Tibial nerve (tissue), 4 donors: ENCODE measurements at places on chromosomes 16 and 17. TPM values are rescaled to one million over a fixed set of nuclear protein-coding genes. Genes with fewer than 3 reads are reported as not detected.

The FADS6 gene
- total RNA-seq, result not detected

The TSNAXIP1 gene
- 3.6 TPM for total RNA-seq

The CDH13 gene
- total RNA-seq, result 4.1 TPM

- no peak for DNase-seq
These were observed 7.2 kb upstream of the IGFALS start for GRCh38 chr16:1800701-1801100.

GRCh38 chr16:82657239-82657638 lies 30.5 kb downstream of the CDH13 start:
- no peak for DNase-seq

GRCh38 chr17:30197416-30197815 lies 38.1 kb downstream of the SLC6A4 start:
- no peak for DNase-seq

DNA sequence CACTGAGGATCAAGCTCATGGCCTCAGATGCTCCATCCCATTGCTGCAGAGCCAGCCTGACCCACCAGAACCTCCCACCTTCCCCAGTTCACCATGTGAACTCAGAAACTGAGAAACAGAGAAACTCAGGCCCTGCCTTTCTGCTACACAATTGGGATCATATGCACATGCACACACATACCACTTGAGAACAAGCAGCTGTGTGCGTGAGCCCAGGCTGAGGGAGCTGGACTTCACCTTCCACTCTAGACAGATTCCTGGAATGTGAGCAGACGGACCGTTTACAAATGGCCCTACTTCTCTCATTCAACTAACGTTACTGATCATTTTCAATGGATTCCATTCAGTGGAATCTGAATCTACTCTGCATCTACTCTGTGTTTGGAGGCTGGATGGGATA lies 1.7 kb upstream of the SPEM2 start:
- DNase-seq, result no peak

DNA sequence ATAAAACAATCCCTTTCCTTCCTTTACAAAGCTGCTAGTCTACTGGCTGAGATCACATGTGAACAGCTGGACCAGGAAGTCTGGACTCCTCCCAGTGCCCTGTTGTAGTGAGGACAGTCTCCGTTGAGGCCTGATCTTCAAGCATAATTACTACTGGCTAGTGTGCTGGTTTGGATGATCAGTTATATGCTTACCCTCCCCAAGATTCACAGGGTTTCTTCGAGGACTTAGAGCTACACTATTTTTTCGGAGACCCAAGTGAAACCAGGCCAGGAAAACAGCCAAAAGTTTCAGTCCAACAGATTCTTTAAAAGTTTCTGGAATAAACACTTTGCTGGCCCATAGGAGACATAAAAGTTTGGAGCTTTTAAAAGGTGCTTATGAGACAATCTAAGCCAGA lies 194.9 kb upstream of the CDH11 start:
- DNase-seq, result no peak

GRCh38 chr16:88752386-88753002 lies 32.5 kb downstream of the PIEZO1 start:
- no peak for DNase-seq

DNA sequence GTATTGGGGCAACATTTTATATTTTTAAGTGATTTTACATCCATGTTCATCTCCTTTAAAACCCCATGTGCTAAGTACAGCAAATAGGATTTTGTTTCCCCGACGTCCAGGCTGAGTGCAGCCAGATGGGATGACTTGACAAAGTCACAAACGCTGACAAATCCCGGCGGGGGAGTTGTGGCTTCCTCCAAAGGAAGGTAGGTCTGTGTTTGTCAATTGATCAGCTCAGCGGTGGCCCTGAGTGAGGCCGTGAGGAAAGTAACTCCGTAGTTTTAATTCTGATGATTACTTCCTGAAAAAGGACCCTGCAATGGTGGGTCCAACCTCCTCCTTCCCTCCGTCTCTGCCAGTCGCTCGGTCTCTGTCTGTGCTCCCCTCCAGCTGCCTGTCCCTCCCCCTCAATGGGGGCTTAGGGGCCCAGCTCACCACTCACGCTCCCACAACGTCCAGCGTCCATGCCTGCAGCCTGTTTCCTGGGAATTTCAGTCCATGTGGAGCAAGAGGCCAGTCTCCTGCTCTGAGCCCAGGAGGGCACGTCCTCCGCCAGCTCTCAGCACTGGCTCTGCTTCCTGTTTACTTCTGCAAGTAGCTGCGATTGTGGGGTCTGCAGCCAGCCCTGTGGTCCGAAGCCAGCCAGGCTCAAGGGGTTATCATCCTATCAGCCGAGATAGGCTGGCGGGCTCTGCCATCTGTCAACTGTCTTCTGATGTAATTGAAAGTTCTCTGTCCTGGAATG lies 209.4 kb upstream of the FOXF1 start:
- DNase-seq, result no peak

- no peak for DNase-seq
These were observed 51.9 kb upstream of the HLF start for GRCh38 chr17:55212880-55213279.
